ENCODE measurements at places on chromosomes 16 and 17. TPM values are rescaled to one million over a fixed set of nuclear protein-coding genes. Genes with fewer than 3 reads are reported as not detected.

Gene TRPV2
- 9.7 TPM for polyA plus RNA-seq

Gene C16orf82
- not detected for polyA plus RNA-seq

Gene WFDC1
- 6.9 TPM for polyA plus RNA-seq

DNA sequence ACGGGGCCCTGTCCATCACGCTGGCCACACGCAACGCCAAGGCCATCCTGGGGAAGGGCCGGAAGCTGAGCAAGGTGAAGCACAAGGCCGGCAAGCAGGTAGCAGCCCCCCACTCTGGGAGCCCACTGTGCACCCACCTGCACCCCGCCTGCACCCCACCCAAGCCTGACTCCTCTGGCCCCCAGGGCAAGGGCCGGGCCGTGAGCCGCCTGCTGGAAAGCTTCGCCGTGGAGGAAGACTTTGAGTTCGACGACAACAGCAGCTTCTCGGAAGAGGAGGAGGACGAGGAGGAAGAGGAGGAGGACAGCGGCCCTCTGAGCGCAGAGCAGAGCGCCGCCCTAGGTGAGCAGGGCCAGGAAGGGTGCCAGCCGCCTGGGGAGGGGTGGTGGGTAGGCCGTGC lies 54.0 kb downstream of the ACTG1 start:
- DNase-seq, result no peak

DNA sequence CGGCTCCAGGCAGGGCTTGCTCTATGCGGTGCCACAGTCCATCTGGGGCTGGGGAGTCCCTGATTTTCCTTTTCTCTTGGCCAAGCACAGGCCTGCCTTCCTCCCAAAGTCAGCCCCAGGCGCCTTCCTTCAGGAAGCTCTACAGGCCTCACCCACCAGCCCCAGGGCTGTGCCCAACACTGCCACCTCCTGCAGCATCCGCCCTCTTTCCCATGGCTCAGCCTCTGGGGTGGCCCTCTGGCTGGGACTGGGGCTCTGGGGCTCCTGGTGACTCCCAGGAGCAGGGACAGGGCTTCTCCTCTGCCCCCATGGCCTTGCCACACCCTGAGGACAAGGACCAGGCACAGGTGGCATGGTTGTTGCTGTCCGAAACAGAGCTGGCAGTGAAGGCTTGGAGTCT lies 817 bp downstream of the ITGB4 start:
- DNase-seq, result no peak

DNA sequence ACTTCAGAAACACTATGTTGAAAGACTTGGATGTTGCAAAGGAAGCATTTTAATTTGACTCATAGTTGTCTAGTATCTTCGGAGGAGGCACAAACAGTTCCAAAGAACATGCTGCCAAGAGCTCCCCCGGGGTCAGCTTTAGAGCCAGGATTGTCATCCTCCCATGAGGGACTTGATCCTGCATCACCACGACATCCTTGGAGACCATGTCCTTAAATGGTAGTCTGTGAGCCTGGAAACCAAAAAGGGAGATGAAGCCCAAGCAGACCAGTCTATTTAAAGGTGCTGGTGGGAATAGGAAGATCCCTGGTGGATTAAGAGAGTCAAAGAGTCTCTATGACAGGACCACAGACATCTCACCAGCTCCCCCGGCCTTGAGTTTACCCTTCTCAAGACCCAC lies 33.3 kb upstream of the DYNLRB2 start:
- no peak for DNase-seq

- no peak for DNase-seq
These were observed 4.2 kb upstream of the MRPL28 start for GRCh38 chr16:374616-374926.

DNA sequence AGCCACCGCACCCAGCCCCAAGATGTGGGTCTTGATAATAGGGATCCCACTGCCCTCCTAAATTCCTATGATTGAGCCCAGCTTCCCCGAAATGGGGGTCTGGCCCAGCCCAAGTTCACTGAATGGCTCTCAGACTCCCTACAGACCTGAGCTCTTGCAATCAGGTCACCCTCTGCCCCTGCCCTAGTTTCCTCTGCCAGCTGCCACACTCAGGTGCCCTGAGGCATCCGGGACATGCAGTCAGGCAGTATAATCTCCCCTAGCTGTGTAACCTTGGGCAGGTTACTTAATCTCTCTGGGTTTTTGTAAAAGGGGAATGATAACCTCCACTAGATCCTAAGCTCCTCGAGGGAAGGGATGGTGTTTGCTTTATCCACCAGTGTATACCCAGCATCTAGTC lies 61.1 kb upstream of the TOB1 start:
- no peak for DNase-seq

- DNase-seq, result no peak
These were observed 543 bp downstream of the TMUB2 start for GRCh38 chr17:44187131-44187899.

- DNase-seq, result no peak
These were observed 6.9 kb downstream of the RGS9 start for GRCh38 chr17:65143889-65144604.

GRCh38 chr16:59697236-59697635 lies 963.1 kb upstream of the GOT2 start:
- DNase-seq, result no peak

DNA sequence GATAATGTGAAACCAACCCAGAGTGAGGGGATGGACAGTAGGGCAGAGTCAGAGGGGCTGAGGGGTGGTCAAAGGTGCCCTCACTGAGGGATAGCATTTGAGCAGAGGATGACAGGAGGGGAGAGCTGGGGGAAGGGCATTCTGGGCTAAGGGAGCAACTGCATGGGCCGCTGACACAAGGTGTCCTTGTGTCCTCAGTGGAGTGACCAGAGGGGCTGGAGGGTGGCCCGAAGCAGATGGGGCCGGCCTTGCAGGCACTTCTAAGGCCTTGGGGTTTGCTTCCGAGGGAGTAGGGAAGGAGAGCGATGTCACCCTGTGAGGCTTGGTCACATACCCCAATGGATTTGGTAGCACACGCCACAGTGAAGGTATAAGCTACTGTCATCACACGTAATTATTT lies 10.0 kb downstream of the NUBP1 start:
- DNase-seq, result no peak
